Activated CD8-positive, alpha-beta T cell treated with anti-CD3 and anti-CD28 coated beads, Interleukin-2, amount 10 ng/mL, durations not matched to agents 7 days and 5 days (primary cell): ENCODE measurements at places on chromosomes 7 and 10.

DNA sequence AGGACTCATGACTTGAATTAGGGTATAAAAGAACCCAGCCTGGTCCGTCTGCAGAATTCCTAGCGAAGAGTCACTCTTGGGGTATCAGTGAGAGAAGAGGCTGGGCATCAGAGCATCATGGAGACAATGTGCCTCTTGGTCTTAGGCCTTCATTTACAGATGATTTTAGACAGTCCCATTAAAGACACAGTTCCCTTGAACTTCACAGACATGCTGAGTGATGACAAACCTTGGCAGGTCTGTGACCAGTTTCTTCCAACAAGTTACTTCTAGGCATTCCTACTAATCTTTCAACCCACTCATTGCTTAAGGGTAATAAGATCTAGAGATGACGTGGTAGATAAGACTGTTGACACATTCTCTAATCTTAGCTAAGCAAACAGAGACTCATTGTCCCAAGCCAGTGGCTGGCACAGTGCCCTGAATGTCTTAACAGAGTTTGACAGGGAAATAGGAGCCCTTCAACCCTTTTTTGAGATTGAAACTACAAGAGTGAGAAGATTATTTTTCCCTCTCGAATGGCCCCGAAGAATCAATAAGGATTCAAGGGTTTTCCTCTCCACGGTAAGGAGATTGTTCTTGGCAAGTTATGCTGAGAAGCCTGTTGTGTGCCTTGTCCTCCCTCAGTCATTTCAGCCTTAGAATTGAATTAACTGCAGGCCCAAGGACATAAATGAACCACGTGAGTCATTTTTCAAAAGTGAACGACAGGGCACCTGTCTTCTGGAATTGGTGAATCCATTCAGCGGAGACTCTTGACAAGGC lies 281.1 kb downstream of the CCDC3 start:
- DNase-seq, result no peak

GRCh38 chr10:1938317-1938716 lies 201.0 kb upstream of the ADARB2 start:
- peak; percentile 26 for DNase-seq

DNA sequence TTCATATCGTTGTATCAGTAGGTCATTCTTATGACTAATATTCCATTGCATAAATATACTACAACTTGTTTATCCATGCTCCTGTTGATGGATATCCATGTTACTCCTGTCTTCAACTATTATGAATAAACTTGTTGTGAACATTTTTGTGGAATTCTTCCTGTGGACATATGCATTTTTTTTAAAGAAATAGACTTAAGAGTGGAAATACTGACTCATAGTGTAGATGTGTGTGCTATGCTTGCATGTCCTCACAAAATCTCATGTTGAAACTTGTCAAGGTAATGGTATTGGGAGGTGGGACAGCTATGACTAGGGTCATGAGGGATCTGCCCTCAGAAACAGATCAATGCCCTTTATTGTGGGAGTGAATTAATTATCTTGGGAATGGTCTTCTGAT lies 240.5 kb upstream of the PRSS58 start:
- no peak for DNase-seq

DNA sequence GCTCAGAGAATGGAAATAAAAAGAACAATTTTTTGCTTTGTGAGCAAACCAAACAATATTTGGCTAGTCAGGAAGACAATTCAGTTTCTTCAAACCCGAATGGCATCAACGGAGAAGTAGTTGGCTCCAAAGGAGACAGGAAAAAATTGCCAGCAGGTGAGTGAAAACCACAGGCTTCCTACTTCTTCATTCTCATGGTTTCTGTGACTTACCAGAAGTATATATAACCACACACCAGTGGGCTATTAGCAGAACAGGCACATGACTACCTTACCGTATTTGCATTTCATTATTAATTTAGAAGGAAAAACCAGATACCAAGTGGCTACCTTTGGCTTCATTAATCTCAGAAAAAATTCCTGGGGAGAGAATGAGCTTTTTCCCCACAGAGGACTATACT lies 8.8 kb downstream of the TDRD1 start:
- DNase-seq, result no peak

- no peak for DNase-seq
Observed at GRCh38 chr7:159049266-159050025, 95.2 kb downstream of the VIPR2 start.

DNA sequence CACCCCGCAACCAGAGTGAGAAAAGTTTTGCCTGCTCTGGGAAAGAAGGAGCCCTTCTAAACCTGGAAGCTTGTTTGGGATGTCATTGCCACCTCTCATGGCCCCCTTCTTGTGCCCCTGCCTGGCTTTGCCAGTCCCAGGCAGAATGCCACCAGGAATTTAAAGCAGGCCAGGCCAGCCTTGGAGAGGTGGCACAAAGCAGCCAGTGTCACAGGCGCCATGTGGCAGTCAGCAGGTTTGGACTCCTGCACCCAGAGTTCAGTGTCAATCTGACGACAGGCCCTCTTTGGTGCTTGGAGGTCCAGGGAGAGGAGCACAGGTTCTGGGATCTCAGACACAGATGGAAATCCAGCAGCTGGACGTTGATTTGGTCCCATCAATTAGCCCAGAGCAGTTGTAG lies 12.7 kb downstream of the HK1 start:
- DNase-seq, result no peak

DNA sequence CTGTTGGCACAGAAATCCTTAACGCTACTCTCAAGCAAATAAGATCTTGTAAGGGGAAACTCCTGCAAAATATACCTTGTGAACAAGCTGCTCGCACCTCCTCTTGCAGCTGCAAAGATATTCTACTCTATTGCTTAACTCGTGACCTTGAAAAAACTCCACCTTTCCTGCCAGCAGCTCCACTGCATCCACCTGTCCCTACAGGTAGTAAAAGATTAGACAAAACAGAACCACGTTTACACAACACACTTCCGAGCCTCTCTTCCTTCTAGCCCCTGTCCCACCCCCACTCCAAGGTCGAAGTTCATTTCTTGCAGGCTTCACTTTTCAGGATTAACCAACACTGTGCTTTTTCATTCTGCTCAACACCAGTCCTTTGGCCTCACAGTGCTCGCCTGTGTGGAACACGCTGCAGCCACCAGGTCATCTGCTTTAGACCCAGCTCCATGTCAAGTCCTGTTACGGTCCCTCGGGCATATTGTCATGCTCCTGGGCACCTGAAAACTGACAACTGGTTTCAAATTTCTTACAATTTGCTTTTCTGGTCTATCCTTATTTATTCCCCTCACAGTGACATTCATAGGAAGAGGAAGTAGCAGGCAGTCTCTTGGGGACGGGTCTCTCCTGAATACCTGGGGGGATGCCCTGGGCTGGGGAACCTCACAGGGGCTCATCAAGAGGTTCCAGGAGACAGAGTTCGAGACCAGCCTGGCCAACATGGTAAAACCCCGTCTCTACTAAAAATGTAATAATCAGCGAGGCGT lies 165.8 kb upstream of the KLF14 start:
- no peak for DNase-seq

- DNase-seq, result no peak
Observed at GRCh38 chr7:41972270-41972669, 264.7 kb downstream of the GLI3 start.

GRCh38 chr7:1493129-1493528 lies 11.1 kb downstream of the INTS1 start:
- DNase-seq, result no peak

GRCh38 chr7:55893940-55894339 lies 6.7 kb downstream of the ZNF713 start:
- no peak for DNase-seq

DNA sequence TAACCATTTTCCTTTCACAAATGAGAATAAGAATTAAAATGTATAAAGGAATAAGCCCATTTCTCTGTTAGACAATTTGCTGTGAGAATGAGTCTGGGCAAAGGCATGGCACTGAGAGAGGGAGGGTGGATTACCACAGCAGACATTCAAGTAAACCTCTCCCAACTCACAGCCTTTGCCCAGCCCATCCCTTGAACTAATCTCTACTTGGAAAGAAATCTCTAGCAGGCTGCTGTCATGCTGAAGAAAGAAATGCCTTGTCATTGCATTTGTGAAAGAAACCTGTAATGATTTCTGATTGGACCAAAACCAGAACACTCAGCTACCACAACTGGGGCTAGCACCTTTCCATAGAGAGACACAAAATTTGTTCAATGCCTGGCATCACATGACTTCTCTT lies 39.2 kb downstream of the CH25H start:
- no peak for DNase-seq
